GM23248 (cell line): ENCODE measurements at places on chromosomes 5 and 9. TPM values are rescaled to one million over a fixed set of nuclear protein-coding genes. Genes with fewer than 3 reads are reported as not detected.

The NOXA1 gene
- total RNA-seq = 0.32 TPM in 1 of 2 replicates, not detected in the other

DNA sequence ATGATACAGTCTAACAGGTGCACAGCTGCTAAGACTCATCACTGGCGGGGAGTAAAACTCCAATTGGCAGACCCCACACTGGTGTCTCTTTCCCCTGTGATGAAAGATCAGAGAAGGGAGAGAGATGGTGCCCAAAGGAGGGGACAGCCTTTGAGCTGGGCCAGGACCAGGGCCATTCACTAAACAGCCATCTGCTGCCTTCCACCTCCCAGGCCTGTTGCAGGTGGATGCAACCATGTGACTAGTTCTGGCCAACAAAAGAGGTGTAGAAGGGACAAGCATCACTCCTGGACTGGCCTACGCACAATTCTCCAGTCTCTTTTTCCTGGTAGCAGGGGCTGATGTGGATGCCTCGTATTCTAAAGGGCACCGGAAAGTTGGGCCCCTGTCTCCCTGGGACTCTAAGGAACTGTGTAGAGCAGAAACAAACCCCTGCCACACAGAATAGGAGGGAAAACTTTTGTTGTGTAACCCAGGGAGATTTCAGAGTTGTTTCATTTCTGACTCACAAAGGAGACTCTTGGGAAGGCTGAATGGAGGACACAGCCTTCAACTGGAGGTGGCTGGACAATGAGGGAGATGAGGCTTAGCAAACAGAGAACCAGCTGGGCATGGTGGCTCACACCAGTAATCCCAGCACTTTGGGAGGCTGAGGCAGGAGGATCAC, 26.9 kb downstream of the TNIP1 start:
- peak; percentile 36 for DNase-seq
- H3K4me1 ChIP-seq = no peaks in the 10 kb centered on the region
- no peaks in the 10 kb centered on the region for H3K27me3 ChIP-seq
- no peak overlapping the region for H3K27ac ChIP-seq

- peaks cover 23% of the 10 kb centered on the region for H3K4me1 ChIP-seq
- H3K27me3 ChIP-seq = no peaks in the 10 kb centered on the region
- H3K4me3 ChIP-seq = no peak overlapping the region
- DNase-seq = peak; percentile 40
- H3K36me3 ChIP-seq = peaks cover 57% of the 10 kb centered on the region
Measured at GRCh38 chr9:18786911-18787650, 245.9 kb downstream of the SAXO1 start.

DNA sequence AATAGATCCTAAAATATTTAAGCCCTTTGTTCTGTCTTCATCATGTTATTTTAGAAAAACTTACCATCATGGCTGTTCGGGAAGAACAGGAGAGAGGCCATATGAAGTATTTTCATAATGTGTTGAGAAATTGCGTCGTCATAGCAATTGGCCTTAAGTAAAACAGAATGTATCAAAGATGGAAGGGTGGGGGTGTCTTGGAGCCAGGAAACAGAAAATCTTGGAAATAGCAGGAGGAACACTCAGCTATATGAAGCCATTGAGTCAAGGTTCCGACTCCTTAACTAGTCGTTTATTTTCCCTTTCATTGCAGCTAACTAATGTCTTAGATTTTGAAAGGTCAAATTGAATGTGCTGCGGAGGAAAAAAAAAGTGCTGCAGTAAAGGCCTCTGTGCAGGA, 1.3 kb downstream of the SPTAN1 start:
- peak; percentile 92 for DNase-seq
- H3K4me3 ChIP-seq = peak overlapping the region; percentile 90
- H3K27ac ChIP-seq = peak overlapping the region; percentile 92
- H3K27me3 ChIP-seq = no peaks in the 10 kb centered on the region
- no peaks in the 10 kb centered on the region for H3K36me3 ChIP-seq
- peaks cover 72% of the 10 kb centered on the region for H3K4me1 ChIP-seq

DNA sequence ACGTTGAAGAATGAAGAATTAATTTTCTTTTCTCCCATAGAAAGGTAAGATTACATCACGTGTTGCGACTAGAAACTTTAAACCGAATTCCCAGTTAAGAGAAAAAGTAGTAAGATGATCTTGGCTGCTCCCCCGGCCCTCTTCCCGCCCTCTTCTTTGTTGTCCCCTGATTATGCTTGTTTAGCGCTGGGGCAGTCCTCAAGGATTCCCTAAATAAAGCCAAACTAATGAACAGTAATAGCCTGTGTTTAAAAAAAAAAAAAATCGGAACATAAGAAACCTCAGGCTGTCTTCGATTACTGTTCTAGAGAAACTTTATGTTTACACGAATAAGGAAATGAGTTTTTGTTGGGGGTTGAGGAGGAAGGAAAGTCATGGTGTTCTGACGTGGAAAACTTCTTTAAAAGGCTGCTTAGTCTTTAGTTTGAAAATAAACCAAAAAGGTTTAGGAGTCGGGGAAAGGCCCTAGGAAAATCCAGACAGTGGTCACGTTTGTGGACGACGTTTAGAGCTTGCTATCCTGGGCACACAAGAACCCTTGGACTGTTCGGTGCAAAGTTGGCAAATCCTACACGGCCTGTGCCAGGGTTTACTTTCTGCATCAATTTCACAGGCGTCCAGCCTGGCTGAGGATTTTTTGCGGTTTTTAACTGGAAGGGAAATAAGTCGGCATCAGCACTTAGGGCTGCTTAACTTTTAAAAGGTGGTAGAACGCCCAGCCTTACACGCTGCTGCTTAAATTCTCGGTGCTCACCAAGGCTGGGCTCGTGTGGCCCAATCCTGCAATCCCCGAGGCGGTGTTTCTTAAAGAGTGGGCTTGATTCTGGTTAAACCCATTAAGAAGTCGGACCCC, 1.1 kb upstream of the MAT2B start:
- peak overlapping the region; percentile 94 for H3K27ac ChIP-seq
- peak; percentile 79 for DNase-seq
- no peaks in the 10 kb centered on the region for H3K27me3 ChIP-seq
- no peaks in the 10 kb centered on the region for H3K36me3 ChIP-seq
- peaks cover 33% of the 10 kb centered on the region for H3K4me1 ChIP-seq

GRCh38 chr9:133557581-133557980, 23.1 kb downstream of the ADAMTSL2 start:
- H3K4me1 ChIP-seq = peaks cover 10% of the 10 kb centered on the region
- H3K27ac ChIP-seq = no peak overlapping the region
- H3K27me3 ChIP-seq = no peaks in the 10 kb centered on the region
- no peaks in the 10 kb centered on the region for H3K36me3 ChIP-seq
- H3K4me3 ChIP-seq = no peak overlapping the region

DNA sequence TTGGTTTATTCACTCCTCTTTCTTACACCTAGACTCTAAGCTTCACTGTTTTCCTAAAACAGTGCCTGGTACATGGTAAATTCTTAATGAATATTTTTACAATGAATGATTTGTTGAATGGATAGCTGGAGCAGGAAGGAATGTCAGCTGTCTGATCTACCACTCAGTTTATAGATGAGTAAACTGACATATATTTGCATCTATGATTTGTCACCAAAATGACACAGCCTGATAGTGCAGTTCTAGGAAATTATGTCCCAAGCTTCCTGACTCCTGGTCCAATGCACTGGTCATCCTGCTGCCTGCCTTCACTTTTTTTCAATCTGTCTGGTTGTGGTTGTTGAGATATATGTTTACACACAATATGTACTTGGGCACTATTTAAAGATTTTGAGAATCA, 651.7 kb upstream of the WWC1 start:
- H3K36me3 ChIP-seq = no peaks in the 10 kb centered on the region
- H3K27me3 ChIP-seq = no peaks in the 10 kb centered on the region
- H3K4me1 ChIP-seq = peaks cover 70% of the 10 kb centered on the region
- DNase-seq = peak; percentile 69
- no peak overlapping the region for H3K4me3 ChIP-seq
- H3K27ac ChIP-seq = peak overlapping the region; percentile 79

The PIP5K1B gene
- total RNA-seq = not detected in 2 replicates

GRCh38 chr9:73200694-73201452, 49.2 kb downstream of the ANXA1 start:
- H3K4me3 ChIP-seq = no peak overlapping the region
- DNase-seq = peak; percentile 54
- no peaks in the 10 kb centered on the region; the same call in 1 of the 2 replicates for H3K27me3 ChIP-seq
- H3K4me1 ChIP-seq = no peaks in the 10 kb centered on the region
- H3K27ac ChIP-seq = no peak overlapping the region

The ADCY2 gene
- not detected in 2 replicates for total RNA-seq

DNA sequence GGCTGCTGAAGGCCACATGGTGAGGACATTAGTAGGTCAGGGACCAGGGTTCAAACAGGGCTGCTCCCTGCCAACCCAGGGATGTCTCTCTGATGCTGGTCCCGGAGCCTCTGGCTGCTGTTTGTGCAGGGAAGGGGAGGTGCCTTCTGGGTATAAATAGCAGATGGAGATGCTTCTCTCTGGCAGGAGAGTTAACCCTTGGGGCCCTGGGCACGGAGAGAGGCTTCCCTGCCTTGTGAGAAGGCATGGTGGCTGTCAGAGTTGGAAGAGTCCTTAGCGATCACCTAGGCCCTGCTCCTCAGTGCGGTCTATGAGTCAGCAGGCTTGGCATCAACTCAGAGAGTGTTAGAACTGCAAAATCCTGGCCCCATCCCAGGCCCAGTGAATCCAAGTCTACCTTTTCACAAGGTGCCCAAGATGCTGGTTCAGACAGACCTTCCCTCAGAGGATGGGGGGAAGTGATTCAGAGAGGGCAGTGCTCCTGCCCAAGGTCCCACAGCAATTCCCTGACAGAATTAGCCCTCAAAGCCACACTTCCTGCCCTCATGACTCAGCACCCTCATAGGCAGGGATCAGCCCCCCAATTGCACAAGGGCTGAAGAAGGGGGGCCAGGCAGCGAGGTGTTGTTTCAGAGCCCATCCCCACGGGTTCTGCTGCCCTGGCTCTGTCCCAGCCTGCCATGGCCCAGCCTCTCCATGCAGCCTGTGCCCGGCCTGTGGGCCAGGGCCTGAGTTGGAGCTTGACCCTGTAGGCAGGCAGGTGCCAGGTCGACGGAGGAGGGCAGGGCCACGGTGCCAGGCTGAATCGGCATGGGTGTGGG, 25.6 kb downstream of the CAMK2A start:
- peak overlapping the region; percentile 28; the same call in 1 of the 2 replicates for H3K27ac ChIP-seq
- no peaks in the 10 kb centered on the region for H3K36me3 ChIP-seq
- H3K27me3 ChIP-seq = no peaks in the 10 kb centered on the region
- DNase-seq = peak; percentile 92

DNA sequence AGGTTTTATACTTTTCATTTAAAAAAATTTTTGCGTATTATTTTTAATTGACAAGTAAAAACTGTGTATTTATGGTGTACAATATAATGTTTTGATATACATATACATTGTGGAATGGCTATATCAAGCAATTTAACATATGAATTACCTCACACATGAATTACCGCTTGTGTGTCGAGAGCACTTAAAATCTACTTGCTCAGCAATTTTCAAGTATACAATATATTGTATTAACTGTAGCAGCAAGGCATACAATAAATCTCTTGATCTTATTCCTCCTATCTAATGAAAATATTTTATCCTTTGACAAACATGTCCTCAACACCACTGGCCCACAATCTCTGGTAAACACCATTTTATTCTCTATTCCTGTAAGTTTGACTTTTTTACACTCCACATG, 224.4 kb upstream of the CYLC2 start:
- no peak overlapping the region for H3K4me3 ChIP-seq
- no peaks in the 10 kb centered on the region for H3K4me1 ChIP-seq
- H3K27me3 ChIP-seq = no peaks in the 10 kb centered on the region
- H3K36me3 ChIP-seq = no peaks in the 10 kb centered on the region
- H3K27ac ChIP-seq = no peak overlapping the region
- DNase-seq = no peak

DNA sequence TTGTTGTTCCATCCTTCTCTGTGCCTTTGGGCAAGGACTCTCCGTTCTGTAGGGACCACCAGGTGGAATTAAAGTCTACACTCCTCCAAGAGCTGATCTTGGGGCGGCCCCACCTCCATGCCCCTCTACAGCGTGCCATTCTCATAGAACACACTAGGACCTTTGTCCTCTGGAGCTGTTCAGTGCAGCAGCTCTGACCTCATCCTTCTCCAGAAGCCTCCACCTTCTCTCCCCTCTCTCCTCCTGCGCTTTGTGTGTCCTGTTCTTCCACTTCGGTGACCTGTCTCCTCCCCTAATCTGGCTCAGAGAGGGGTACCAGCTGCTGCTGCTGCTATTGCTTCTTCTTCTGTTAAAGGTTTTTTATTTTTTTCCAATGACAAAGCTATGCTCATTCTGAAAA, 1.8 kb upstream of the MACROH2A1 start:
- peaks cover 16% of the 10 kb centered on the region for H3K4me1 ChIP-seq
- H3K4me3 ChIP-seq = no peak overlapping the region
- H3K27ac ChIP-seq = no peak overlapping the region
- no peaks in the 10 kb centered on the region for H3K27me3 ChIP-seq
- no peak for DNase-seq

The SIL1 gene
- total RNA-seq = 72.8 and 78.8 TPM in 2 replicates

The SPINK7 gene
- not detected in 2 replicates for total RNA-seq

The SLC22A4 gene
- total RNA-seq = 26.0 and 26.3 TPM in 2 replicates

The PCDHB11 gene
- total RNA-seq = 0.38 and 1.2 TPM in 2 replicates

The EGR1 gene
- total RNA-seq = 14.3 and 19.0 TPM in 2 replicates

GRCh38 chr9:134226221-134226930, 62.0 kb upstream of the RNU6ATAC start:
- H3K4me3 ChIP-seq = no peak overlapping the region
- H3K27me3 ChIP-seq = peaks cover 23% of the 10 kb centered on the region
- H3K36me3 ChIP-seq = no peaks in the 10 kb centered on the region
- no peaks in the 10 kb centered on the region for H3K4me1 ChIP-seq

The SMU1 gene
- total RNA-seq = 23.1 and 26.3 TPM in 2 replicates

The FOXD4L5 gene
- total RNA-seq = not detected in 2 replicates

GRCh38 chr9:33133186-33133585, 34.0 kb downstream of the B4GALT1 start:
- no peaks in the 10 kb centered on the region for H3K27me3 ChIP-seq
- peak overlapping the region; percentile 79 for H3K27ac ChIP-seq
- DNase-seq = no peak
- H3K36me3 ChIP-seq = peaks cover 30% of the 10 kb centered on the region; the same call in 1 of the 2 replicates

DNA sequence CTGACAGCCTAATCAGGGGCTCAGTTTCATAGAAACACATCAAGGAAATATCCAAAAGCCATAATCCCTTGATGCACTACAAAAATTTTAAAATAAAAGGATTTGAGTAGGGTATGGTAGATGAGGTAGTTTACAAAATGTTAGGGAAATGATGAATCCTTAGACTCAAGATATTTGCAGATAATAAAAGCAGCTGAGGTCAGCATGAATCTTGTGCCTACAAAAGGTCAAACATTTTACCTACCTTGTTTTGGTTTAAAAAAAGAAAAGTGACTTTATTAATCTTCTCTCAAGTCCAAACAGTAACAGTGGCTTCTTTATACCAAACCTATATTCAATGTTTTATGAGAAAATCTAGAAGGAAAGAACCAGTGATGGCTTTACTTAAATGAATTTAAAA, 135.5 kb downstream of the BNC2 start:
- no peak for DNase-seq
- H3K36me3 ChIP-seq = 0 out of 2 replicates have a peak, but pooled peaks cover 4% of the 10 kb centered on the region
- H3K4me3 ChIP-seq = no peak overlapping the region
- H3K4me1 ChIP-seq = no peaks in the 10 kb centered on the region
